RWPE2 (cell line): ENCODE measurements at places on chromosomes 6 and 20.

DNA sequence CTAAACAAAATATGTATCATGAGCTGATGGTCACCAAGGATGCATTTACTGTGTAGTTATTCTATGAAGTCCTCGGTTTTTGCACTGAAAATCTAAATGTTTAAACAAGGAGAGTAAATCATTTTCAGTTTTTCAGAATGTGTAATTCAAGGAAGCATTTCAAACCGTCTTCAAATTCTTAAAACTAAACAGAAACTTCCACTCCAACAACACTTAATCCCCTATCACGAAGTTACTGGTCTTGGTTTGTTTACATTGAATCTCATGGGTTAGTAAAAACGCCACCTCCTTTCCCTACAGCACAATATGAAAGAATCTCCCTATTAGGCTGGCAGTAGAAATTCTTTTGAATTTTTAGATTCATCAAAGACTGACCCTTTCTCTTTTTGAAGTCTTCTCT lies 192.9 kb downstream of the AIG1 start:
- no peak overlapping the region for H3K4me3 ChIP-seq
- H3K4me1 ChIP-seq, result no peaks in the 10 kb centered on the region
- H3K36me3 ChIP-seq, result no peaks in the 10 kb centered on the region; the same call in 1 of the 2 replicates
- DNase-seq, result no peak

- H3K27me3 ChIP-seq, result no peaks in the 10 kb centered on the region
- H3K36me3 ChIP-seq, result no peaks in the 10 kb centered on the region
- no peak for DNase-seq
- peak overlapping the region; percentile 44 for H3K27ac ChIP-seq
- peaks cover 15% of the 10 kb centered on the region for H3K4me1 ChIP-seq
Observed at GRCh38 chr6:159700970-159701369, 7.9 kb upstream of the SOD2 start.

GRCh38 chr20:41746635-41747034 lies 128.5 kb upstream of the CHD6 start:
- peaks cover 15% of the 10 kb centered on the region for H3K27me3 ChIP-seq
- no peaks in the 10 kb centered on the region for H3K36me3 ChIP-seq
- DNase-seq, result no peak
- no peak overlapping the region for H3K4me3 ChIP-seq
- H3K4me1 ChIP-seq, result no peaks in the 10 kb centered on the region

- no peak overlapping the region for H3K4me3 ChIP-seq
- H3K36me3 ChIP-seq, result no peaks in the 10 kb centered on the region
- H3K27ac ChIP-seq, result no peak overlapping the region
- no peaks in the 10 kb centered on the region for H3K4me1 ChIP-seq
- DNase-seq, result no peak
Observed at GRCh38 chr6:118198746-118199145, 291.7 kb downstream of the SLC35F1 start.

- H3K4me3 ChIP-seq, result peak overlapping the region; percentile 60
- peak; percentile 98 for DNase-seq
- peaks cover 27% of the 10 kb centered on the region for H3K36me3 ChIP-seq
Observed at GRCh38 chr20:56630086-56630493, 984 bp downstream of the TFAP2C start.

GRCh38 chr6:18400831-18401446 lies 13.8 kb downstream of the RNF144B start:
- H3K27ac ChIP-seq, result no peak overlapping the region
- H3K27me3 ChIP-seq, result no peaks in the 10 kb centered on the region
- H3K4me3 ChIP-seq, result no peak overlapping the region
- H3K4me1 ChIP-seq, result peaks cover 12% of the 10 kb centered on the region
- H3K36me3 ChIP-seq, result peaks cover 14% of the 10 kb centered on the region; the same call in 1 of the 2 replicates

- no peaks in the 10 kb centered on the region for H3K36me3 ChIP-seq
- no peak overlapping the region for H3K4me3 ChIP-seq
Observed at GRCh38 chr20:24683676-24684075, 214.2 kb downstream of the SYNDIG1 start.

DNA sequence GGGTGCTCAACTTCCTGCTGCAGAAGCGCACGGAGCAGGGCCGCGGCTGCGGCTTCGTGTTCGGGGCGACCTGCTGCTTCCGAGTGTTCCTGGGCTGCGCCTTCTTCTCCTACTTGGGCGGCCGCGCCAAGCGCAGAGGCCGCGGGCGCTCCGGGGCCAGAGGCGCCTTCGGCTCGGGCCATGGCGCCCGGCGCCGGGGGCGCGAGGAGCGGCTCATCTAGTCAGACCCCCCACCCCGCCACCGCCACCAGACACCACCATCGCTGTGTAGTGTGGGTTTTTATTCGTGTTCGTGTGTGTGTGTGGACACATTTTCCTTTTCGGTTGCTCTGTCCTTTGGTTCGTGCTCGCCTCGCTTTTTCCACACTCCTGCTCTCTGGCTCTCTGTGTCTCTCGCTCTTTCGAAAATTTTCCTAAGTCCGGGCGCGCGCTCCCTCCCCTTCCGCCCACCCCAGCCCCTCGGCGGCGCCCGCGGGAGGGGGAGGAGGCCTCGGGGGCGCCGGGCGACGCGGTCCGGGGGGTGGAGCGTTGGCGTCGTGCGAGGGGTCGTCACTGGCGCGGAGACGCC lies 38.1 kb downstream of the GNAS start:
- H3K27ac ChIP-seq, result peak overlapping the region; percentile 87
- peak; percentile 87 for DNase-seq
- no peaks in the 10 kb centered on the region for H3K27me3 ChIP-seq
- peaks cover 16% of the 10 kb centered on the region for H3K36me3 ChIP-seq
- peaks cover 29% of the 10 kb centered on the region for H3K4me1 ChIP-seq

GRCh38 chr20:19463597-19463996 lies 251.2 kb downstream of the SLC24A3 start:
- H3K27ac ChIP-seq, result no peak overlapping the region
- H3K4me3 ChIP-seq, result no peak overlapping the region
- no peaks in the 10 kb centered on the region for H3K27me3 ChIP-seq
- H3K4me1 ChIP-seq, result no peaks in the 10 kb centered on the region

GRCh38 chr20:17617212-17617867 lies 47.5 kb downstream of the DSTN start:
- H3K4me1 ChIP-seq, result peaks cover 2% of the 10 kb centered on the region
- H3K27ac ChIP-seq, result no peak overlapping the region
- no peaks in the 10 kb centered on the region for H3K27me3 ChIP-seq
- no peak overlapping the region for H3K4me3 ChIP-seq
- DNase-seq, result no peak

- H3K36me3 ChIP-seq, result no peaks in the 10 kb centered on the region
- H3K4me3 ChIP-seq, result no peak overlapping the region
- H3K27me3 ChIP-seq, result no peaks in the 10 kb centered on the region
- DNase-seq, result no peak
Observed at GRCh38 chr20:944774-945410, 28.8 kb upstream of the ANGPT4 start.

GRCh38 chr6:91083211-91083610 lies 496.3 kb upstream of the MAP3K7 start:
- no peaks in the 10 kb centered on the region for H3K4me1 ChIP-seq
- no peak for DNase-seq
- no peak overlapping the region for H3K27ac ChIP-seq
- no peak overlapping the region for H3K4me3 ChIP-seq
- no peaks in the 10 kb centered on the region for H3K27me3 ChIP-seq

GRCh38 chr6:15447546-15448267 lies 201.8 kb downstream of the JARID2 start:
- no peak overlapping the region for H3K27ac ChIP-seq
- peaks cover 10% of the 10 kb centered on the region; the same call in 1 of the 2 replicates for H3K36me3 ChIP-seq
- no peaks in the 10 kb centered on the region for H3K27me3 ChIP-seq
- H3K4me1 ChIP-seq, result peaks cover 7% of the 10 kb centered on the region
- H3K4me3 ChIP-seq, result no peak overlapping the region

- no peak overlapping the region for H3K4me3 ChIP-seq
- H3K36me3 ChIP-seq, result no peaks in the 10 kb centered on the region
- no peak for DNase-seq
- no peaks in the 10 kb centered on the region for H3K4me1 ChIP-seq
- no peak overlapping the region for H3K27ac ChIP-seq
- no peaks in the 10 kb centered on the region for H3K27me3 ChIP-seq
Observed at GRCh38 chr6:1491591-1492319, 102.4 kb downstream of the FOXF2 start.

- peaks cover 13% of the 10 kb centered on the region for H3K36me3 ChIP-seq
- H3K27me3 ChIP-seq, result no peaks in the 10 kb centered on the region
- no peak overlapping the region for H3K27ac ChIP-seq
- H3K4me1 ChIP-seq, result no peaks in the 10 kb centered on the region
- DNase-seq, result no peak
- H3K4me3 ChIP-seq, result no peak overlapping the region
Observed at GRCh38 chr6:42996513-42996912, 12.1 kb downstream of the PPP2R5D start.

DNA sequence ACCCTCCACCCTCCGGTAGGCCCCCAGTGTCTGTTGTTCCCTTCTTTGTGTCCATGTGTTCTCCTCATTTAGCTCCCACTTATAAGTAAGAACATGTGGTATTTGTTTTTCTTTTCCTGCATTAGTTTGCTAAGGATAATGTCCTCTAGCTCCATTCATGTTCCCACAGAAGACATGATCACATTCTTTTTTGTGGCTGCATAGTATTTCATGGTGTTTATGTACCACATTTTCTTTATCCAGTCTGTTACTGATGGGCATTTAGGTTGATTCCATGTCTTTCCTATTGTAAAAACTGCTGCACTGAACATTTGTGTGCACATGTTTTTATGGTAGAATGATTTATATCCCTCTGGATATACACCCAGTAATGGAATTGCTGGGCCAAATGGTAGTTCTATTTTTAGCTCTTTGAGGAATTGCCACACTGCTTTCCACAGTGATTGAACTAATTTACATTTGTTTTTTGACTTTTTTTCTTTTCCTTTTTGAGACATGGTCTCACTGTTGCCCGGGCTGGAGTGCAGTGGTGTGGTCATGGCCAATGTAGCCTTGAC lies 4.5 kb downstream of the KPNA5 start:
- peaks cover 4% of the 10 kb centered on the region; the same call in 1 of the 2 replicates for H3K36me3 ChIP-seq
- no peak for DNase-seq
- no peak overlapping the region for H3K4me3 ChIP-seq
- H3K4me1 ChIP-seq, result peaks cover 12% of the 10 kb centered on the region
- no peak overlapping the region for H3K27ac ChIP-seq
- no peaks in the 10 kb centered on the region for H3K27me3 ChIP-seq

DNA sequence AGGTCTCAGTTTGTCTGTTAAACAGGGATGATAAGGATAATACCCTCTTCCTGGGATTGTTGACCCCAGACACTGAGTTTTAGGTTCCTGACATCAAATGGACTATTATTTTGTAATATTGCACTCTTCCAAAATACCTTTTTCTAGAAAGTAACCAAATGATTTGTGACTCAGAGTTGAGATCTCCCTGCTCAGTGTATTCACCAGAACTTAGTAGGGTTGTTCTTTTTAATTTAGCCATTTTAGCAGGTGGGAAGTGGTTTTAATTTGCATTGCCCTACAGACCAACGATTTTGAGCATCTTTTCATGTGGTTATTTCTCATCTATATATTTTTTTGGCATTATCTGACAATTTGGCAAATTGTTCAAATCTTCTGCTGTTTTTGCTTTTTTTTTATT lies 75.1 kb downstream of the TMEM242 start:
- no peaks in the 10 kb centered on the region for H3K36me3 ChIP-seq
- no peaks in the 10 kb centered on the region for H3K27me3 ChIP-seq
- H3K4me1 ChIP-seq, result no peaks in the 10 kb centered on the region
- H3K27ac ChIP-seq, result no peak overlapping the region
- no peak overlapping the region for H3K4me3 ChIP-seq
